ENCODE measurements at places on chromosomes 3 and 15.

DNA sequence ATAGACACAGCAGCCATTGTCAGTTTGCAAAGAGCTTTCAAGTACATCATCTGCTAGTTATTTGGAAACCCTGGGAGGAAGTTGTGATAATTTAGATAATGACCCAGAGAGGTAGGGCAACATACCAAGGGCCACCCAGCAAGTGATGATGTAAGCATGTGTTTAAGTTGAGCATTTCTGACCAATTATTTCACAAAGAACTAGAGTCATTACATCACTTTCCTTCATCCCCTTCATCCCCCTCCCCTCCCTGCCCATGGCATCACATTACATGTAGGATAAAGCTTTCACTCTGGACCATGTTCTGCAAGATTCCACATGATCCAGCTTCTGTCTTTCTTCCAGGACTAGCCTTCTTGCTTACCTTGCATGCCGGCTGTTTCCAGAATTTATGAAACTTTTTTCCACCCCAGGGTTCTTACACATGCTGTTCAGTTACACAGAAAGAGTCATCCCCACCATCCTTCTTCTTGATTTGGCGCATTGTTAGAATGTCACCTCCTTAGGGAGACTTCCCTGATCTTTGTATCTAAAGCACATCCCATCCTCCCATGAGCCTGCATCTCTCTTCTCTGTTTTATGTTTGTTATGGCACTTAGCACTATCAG lies 71.3 kb downstream of the PTPRG start:
- no peak for DNase-seq

DNA sequence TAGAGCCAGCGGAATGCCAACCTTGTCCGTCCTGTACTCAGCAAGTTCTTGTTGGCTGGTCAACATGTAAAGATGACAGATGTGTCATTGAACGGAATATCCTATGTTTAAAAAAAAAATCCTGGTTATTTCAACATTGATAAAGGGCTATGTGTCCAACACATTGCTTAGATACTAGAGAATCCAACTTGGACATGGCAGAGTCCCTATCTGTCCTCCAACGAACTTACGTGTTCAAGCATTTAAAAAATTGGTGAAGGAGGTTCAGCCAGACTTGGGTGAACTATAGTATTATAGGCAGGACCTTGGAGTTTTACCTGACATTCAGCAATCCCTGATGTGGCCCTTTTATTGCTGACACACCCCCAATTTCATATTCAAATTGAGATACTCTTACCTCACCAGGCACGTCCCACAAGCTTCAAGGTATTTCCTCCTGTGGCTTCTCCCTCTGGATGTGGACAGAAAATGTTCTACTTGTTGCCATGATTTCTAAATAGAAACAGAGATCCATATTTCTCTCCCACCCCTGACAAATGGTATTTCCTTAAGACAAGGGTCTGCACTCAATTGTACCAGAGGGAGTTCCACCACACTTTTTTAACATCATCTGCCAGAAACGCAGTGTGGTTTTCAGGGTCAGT lies 207.7 kb upstream of the TPM1 start:
- no peak for DNase-seq

GRCh38 chr15:74845208-74845568 lies 2.2 kb upstream of the ULK3 start:
- no peak for DNase-seq

DNA sequence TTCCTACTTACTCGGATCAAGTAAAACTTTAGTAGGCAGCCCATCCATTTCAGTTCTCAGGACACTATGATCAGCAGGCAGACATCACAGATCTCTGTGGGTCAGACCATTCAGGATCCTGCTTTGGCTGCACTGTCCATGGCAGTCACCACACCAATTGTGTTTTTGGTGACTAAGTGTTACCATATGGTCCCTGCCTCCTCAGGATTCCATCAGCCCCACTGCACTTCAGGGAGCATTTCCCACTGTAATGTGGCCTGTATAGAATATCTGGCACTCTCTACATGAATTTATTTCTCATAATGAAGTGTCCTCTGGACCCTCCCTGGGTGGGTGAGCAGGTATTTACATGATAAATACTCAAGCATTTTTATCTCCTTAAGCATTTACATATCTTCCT lies 41.3 kb downstream of the ZNF445 start:
- DNase-seq: peak; percentile 35

DNA sequence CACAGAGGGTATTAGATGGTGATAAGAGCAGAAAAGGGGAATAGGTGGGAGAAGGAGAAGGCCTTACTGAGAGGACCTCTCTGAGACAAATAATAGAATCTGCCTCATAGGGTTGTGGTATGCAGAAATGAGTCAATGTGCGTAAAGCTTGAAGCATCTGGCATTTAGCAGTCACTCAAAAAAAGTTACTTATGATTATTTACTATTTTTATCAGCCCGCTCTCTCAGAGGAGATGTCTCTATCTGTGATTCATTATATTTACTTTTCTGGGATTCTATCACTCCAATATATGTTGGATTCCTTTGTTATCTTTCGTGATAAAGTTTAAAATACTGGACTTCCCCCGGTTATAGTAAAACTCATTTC lies 4.6 kb upstream of the TM4SF1 start:
- no peak for DNase-seq

GRCh38 chr3:178384321-178385230 lies 151.7 kb upstream of the KCNMB2 start:
- no peak for DNase-seq

- peak; percentile 41 for DNase-seq
Measured at GRCh38 chr3:44554626-44555592, at the start of gene ZKSCAN7. TSS of gene ZKSCAN7 (plus strand) at chr3:44555193. CDS start at chr3:44557048, 1,855 bp downstream.

DNA sequence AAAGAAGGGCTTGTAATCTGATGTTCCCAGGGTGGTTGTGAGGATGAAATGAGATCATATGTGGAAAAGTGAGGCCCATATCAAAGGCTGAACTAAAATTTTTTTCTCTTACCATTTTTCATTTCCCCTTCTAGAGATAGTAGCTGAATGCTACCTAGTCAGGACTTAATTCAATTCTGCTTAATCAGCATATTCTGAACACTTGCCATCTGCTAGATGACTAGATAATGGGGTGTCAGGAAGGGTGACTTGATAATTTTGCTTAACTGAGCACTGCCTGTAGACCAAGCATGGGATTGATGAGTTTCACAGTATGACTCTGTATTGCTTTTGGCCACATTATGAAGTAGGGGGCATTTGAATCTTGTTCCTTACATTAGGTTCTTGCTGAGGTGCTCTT lies 136.2 kb downstream of the CHST2 start:
- no peak for DNase-seq

DNA sequence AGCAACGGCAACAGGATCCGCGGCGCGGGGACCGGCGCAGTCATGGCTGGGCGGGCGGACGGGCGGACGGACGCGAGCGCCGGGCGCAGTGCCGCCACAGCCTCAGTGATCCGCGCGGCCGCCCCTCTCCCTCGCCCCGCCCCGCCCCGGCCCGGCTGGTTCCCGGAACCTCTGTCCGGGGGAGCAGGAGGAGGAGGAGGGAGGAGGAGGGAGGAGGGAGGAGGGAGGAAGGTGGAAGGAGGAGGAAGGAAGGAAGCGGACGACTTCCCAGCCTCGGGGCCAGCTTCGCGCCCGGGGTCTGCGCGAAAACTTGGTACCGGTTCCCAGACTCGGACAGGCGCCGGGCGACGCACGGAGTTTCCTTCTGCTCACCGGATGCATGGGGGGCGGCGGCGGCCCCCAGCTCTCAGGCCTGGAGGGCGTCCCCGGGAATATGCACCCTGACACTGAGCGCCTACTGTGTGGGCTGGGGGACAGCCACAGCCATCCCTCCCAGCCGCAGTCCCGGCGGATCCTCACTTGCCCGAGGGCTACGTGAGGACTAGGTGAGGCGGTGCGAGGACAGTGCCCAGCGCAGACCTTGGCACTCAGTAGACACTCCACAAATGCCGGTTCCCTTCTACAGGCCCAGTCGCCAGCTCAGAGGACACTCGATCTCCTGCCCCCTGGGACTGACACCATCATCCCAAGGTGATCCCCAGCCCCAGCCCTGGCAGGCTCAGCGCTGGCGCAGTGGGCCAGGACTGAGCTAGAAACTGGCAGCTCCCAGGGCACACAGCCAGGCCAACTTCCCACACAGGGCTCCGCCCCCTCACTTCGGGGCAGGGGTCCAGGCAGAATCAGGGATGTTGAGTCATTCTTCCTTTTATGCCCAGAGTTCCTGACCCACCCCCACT lies at the start of gene SHISA5:
Gene SHISA5, minus strand, starts transcription at position 124 of the 896 bp plus-strand sequence. Its CDS starts 80 bp downstream, at position 44.
- DNase-seq: peak; percentile 83

DNA sequence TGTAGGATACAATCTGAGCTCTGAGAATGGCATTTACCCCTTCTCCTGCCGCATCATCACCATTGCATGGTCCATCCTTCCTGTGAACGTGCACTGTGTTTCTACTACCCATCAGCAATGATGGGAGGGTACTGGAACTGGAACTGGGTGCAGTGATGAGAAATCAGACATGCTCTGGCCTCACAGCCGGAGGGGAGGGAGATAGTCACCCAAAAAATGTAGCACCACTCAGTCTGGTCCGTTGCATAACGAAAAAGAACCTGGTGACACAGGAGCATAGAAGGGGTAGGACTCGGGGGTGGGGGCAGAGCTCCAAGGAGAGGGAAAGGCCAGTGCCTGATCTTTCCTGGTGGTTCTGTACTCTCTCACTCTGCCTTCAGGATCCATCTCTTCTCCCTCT lies 205.0 kb downstream of the RPLP1 start:
- DNase-seq: no peak

DNA sequence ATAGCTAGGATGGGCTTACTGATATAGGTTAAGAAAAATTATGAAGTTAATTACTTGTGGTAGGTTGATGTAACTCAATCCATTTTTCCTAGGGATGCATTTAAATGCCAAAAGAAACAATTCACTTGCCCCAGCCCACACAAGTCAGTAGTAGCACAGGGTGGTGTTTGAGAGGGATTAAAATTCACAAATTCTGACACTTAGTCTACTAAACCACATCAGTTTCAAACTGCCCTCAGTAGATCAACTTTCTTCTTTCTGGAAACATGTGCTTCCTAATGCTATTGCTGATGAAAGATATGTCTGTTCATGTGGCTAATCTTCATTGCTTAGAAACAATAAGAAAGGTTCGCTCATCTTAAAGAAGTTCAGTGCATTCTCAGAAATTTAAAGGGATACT lies 160.6 kb downstream of the EPHA3 start:
- no peak for DNase-seq

DNA sequence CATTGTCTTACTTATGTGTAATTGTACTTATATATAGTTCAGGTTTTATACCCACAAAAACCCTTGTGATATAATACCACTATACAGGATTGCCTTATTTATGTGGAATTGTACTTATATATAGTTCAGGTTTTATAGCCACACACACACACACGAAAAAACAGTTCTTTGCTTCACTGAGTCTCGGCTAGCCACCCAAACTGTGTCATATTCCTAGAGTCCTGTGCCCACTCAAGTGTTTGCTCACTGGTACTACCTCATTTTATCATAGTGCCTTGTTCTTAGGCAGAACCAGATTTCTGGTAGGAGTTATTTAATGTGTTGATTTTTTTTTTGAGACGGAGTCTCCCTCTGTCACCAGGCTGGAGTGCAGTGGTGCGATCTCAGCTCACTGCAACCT lies 12.5 kb downstream of the RASA2 start:
- no peak for DNase-seq

GRCh38 chr3:111979434-111980038 lies 710 bp downstream of the ABHD10 start:
- no peak for DNase-seq

DNA sequence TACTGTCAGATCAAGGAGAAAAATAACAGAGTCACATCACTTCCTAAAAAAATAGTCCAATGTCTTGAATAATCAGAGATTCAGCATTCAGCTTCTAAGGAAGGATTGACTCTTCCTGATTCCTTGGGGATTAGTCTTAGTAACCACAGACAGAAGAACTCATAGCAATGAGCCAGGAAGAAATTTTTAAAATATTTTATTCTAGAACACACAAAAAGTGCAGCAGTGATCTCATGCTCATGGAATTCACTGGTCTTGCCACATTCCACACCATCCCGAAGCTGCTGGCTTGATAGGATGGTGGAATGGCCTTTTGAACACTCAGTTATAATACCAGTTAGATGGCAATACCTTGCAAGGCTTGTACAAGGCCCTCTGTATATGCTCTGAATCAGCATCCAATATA lies 43.0 kb upstream of the ABI3BP start:
- no peak for DNase-seq

GRCh38 chr15:32679298-32679690 lies 37.8 kb downstream of the SCG5 start:
- no peak for DNase-seq

DNA sequence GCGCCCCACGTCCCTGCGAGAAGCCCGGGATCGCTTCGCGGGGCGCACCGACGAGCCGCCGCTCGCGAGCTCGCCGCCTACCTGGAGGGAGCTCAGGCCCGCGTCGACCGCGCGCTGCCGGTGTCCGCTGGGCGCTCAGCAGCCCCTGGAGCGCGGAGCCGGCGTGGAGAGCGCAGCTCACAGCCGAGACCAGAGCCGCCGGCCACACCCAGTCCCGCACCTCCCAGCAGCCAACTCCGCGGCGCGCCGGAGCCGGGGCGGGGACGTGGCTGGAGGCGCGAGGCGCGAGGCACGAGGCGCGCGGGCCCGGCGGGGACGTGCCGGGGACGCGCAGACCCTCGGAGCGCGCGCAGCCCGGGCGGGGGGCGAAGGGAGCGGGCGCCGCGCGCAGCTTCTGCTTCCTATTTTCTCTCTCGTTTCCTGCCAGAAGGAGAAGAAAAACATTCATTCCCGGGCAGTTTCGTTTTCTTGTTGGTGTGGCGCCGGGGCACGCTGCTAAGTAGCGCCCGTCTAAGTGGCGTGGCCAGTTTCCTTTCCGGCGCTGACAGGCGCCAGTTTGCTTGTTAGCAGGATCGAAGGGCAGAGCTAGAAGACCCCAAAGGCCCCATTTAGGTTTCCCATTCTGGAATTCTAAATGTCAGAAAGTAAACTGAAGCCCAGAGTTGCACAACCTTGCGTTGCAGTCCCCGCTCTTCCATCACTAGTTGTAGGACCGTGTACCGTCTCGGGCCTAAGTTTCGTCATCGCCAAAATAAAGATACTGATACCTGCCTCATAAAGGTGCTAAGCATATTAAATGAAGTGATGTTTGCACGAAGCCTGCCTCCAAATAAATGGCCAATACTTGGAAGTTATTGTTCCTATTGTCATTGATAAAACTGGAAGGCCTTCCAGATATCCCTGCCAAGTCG lies at the start of gene GNB4:
Gene GNB4, minus strand, starts transcription at position 206 of the 911 bp plus-strand sequence. CDS start 25,270 bp downstream, outside the sequence.
- DNase-seq: peak; percentile 92

- no peak for DNase-seq
Measured at GRCh38 chr3:54731732-54732445, 196.0 kb downstream of the LRTM1 start.

DNA sequence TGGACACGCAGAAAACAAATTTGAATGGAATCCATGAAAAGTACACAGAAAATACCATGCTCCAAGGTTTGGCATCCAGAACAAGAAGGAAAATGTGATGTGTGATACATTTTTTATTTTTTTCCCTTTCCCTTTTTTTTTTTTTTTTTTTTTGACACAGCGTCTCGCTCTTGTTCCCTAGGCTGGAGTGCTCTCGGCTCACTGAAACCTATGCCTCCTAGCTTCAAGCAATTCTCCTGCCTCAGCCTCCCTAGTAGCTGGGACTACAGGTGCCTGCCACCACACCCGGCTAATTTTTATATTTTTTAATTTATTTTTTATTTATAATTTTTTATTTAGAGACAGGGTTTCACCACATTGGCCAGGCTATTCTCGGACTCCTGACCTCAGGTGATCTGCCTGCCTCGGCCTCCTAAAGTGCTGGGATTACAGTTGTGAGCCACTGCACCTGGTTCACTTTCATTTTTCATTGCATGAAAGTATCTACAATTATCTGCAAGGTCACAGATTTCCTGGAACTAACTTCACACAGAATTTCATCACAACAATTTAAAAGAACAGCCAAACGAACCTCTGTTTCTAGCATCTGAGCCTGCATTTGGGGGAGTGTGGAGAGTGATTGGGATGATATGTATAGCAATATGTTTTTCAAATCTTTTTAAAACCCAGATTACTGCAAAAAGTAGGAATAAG lies 8.3 kb downstream of the POU1F1 start:
- DNase-seq: no peak

Data from tibial artery (tissue), 4 donors.